ENCODE measurements at places on chromosomes 4 and X. TPM values are rescaled to one million over a fixed set of nuclear protein-coding genes. Genes with fewer than 3 reads are reported as not detected.

Gene FABP2
- total RNA-seq = 14.3 TPM

Gene IGSF1
- 1.7 TPM for total RNA-seq

Gene ARR3
- total RNA-seq = not detected

Gene WDFY3
- 14.5 TPM for total RNA-seq

Gene F11
- total RNA-seq = not detected

GRCh38 chrX:93528917-93529316 lies 144.5 kb downstream of the NAP1L3 start:
- DNase-seq = no peak

GRCh38 chr4:8311101-8312068 lies 41.8 kb downstream of the HTRA3 start:
- DNase-seq = no peak

DNA sequence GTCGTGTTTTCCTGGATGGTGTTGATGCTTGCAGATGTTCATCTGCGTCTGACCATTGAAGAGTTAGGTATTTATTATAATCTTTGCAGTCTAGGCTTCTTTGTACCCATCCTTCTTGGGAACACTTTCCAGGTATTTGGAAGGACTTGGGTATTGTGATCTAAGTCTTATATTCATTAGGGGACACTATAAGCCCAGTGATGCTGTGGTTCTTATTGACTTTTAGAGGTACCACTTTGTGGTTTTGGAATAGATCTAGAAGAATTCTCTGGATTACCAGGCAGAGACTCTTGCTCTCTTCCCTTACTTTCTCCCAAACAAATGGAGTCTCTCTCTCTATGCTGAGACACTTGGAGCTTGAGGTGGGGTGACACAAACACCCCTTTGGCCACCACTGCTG lies 41.6 kb downstream of the AFM start:
- DNase-seq = no peak

DNA sequence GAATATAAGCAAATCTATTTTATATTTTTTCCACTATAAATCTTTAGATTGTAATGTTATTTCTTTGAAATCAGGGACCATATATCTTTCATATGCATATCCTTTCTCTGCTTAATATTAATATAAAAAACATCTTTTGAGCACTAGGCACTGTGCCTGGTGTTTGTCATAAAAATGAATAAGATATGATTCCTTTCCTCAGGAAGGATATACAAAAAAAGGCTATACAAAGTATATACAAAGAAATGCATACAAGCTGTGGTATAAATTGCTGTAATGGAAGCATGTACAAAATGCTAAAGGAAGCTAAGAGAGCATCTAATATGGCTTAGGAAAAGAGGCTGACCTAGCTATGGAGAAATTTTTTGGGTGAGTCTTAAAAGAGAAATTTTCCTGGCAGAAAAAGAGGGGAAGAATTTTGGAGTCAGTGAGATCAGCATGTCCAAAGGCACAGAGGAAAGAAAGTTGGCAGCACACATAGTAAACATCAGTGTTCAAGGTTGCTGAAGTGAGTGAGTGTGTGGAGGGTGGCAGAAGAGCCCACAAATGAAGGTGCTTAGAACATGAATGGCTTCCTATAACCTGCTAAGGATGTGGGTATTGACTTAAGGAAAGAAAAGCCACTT lies 500.0 kb downstream of the SPRY1 start:
- DNase-seq = no peak

DNA sequence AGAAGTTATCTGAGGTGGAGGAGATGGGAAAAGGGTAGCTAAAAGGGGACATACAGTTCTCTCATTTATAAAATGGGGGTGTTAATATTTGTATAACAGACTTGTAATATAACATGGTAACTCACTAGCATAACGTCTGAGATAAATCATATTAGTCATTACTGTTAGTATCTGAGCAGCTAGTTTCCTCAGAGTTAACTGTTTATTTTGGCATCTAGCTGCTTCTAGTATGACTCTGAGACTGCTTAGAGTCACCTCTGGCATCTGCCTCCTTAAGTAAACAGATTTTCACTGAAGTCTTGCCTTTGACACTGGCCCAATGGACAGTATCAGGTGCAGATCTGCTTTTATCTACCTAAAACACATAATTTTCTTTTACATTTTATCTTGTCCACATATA lies 58.1 kb downstream of the SLC30A9 start:
- DNase-seq = no peak

DNA sequence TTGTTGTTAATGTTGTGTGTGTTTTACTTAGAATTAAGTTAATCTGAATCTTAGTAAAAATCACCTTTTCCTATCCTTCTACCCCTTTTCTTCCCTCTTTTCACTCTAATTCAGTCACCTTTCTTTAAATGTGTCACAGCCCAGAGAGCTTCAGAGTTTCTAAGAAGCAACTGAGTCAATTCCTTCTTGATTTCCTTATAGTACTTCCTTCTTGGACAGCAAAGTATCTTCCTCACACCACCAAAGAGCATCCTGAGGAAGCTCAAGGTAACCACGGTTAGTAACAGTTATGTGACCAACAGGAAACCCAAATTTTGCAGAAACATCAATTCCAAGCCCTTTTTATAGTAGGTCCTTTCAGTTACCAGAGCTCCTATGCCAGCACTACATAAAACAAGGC lies 243.2 kb upstream of the BMP3 start:
- no peak for DNase-seq

GRCh38 chr4:4853921-4854648 lies 5.4 kb upstream of the MSX1 start:
- no peak for DNase-seq

- DNase-seq = peak; percentile 64
Measured at GRCh38 chr4:6270636-6271121, 1.0 kb downstream of the WFS1 start.

DNA sequence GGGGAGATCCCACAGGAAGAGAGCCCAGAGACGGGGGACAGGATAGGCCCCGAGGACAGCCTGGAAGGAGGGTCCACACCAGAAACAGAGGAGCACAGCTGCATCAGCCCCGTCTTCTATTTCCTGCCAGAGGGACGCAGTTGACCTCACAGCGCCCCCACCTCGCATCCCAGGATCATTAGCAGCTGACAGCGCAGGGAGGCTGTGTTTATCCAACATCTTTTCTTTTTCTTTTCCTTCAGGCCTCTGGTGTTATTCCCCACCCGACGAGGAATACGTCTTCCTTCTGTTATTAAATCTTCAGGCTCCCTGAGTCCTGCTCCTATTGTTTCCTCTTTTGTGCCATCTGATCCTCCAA lies 75.4 kb downstream of the DCHS2 start:
- no peak for DNase-seq

GRCh38 chrX:130443875-130444274 lies 42.1 kb downstream of the RBMX2 start:
- DNase-seq = no peak

DNA sequence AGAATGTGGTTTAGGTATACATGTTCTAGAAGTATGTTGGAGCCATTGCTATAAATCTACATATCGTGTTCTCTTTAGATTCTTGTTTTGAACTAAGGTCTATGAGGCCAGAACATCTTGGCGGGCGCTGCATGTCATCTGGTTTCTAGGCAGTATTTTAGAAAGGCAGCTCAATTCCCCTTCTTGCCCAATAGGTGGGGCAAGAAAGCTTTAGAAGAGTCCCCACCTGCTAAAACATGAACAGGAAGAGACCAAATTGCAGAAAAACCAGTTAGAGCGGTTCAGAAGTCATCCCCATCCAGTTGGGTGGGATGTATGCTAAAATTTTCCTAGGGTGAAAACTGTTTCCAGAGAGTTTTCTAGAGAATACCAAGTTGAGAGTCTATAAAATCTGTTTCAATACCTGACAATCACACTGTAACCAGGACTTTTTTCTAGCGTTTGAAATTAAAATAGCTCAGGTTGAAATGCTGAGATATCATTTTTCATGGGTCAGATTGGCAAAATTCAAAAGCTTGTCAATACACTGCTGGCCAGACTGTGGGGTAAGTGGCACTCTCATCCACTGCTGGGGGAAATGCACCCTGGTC lies 17.5 kb upstream of the SH3KBP1 start:
- peak; percentile 82 for DNase-seq

DNA sequence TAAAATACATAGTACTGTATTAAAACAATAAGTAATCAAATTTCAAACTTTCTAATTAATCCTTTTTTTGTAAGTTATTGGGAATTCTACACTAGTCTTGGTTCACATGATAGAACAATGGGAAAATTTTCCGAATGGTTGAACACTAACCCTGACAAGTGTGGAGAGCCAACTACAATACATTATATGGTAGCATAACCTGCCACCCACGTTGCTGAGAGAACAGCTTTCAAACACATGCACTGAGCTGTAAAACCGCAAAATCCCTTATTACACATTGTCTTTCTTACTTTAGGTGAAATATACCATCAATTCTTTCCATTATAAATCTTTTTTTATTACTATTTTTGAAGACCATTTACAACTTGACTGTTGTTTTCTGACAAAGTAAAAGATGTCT lies 54.7 kb downstream of the ANAPC10 start:
- DNase-seq = peak; percentile 4

All from stomach (tissue), 19 donors.